Activated CD4-positive, alpha-beta memory T cell treated with anti-CD3 and anti-CD28 coated beads for 36 hours (primary cell): ENCODE measurements at places on chromosomes 7 and 10. TPM values are rescaled to one million over a fixed set of nuclear protein-coding genes. Genes with fewer than 3 reads are reported as not detected.

GRCh38 chr7:135914346-135914745, 62.8 kb downstream of the MTPN start:
- H3K36me3 ChIP-seq: peaks cover 2% of the 10 kb centered on the region
- no peak for DNase-seq
- no peaks in the 10 kb centered on the region for H3K4me1 ChIP-seq
- no peak overlapping the region for H3K27ac ChIP-seq

DNA sequence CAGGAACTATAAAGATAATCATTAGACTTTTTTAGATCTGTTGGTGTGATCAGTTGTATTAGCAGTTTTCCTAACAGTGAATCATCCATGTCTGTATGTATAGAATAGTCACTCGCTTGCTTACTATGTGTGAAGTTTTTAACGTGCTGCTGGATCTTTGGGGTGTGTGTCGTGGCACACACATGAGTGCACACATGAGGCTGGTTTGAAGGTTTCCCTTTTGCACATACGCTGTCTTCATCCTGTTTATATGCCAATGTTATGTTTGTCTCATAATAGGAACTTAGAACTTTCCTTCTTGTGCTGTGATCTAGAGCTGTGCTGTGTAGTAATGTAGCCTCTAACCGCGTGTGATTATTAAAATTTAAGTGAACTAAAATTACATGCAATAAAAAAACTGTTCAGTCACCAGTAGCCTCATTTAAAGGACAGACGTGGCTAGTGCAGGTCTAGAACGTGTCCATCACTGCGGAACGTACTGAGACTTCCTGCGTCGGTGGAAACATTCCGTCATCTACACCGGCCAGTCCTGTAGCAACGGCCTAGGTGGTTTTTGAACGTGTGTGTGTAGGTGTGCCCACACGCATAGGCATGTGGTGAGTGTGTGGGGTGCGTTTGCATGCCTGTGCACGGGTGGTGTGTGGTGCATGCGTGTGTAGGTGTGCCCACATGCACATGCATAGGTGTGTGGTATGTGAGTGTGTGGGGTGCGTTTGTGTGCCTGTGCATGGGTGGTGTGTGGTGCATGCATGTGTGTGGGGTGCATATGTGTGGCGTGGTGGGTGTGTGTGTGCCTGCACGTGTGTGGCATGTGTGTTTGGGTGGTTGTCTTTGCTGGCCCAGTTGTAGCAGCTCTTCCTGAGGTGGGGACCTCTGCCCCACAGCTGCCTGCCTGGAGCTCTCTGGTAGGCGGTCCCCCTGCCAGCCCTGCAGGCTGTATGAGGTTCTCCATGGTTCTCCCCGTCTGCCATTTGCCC, 56.6 kb downstream of the INPP5A start:
- H3K36me3 ChIP-seq: peaks cover 4% of the 10 kb centered on the region
- H3K4me1 ChIP-seq: peaks cover 36% of the 10 kb centered on the region
- no peaks in the 10 kb centered on the region for H3K27me3 ChIP-seq

DNA sequence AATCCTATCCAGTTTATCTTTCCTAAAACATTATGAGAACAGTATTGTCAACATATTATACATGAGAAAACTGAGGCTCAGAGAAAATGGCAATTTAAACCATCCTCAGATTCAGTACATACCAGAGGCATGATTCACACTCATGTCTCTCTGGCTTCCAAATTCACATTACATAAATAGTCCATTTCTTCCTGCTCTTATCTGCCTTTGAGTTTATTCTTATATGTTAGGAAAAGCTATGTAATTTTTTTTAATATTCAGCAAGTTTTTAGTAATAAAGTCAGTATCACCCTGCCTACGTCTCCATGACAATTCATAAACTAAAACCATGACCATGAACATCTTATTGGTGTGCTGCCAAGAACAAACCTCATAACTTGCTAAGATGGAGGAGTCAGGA, 1260.2 kb upstream of the SORCS1 start:
- no peak overlapping the region for H3K4me3 ChIP-seq
- no peaks in the 10 kb centered on the region for H3K27me3 ChIP-seq
- no peak for DNase-seq
- H3K4me1 ChIP-seq: no peaks in the 10 kb centered on the region

- no peaks in the 10 kb centered on the region for H3K4me1 ChIP-seq
- no peak for DNase-seq
- no peak overlapping the region for H3K27ac ChIP-seq
Measured at GRCh38 chr10:49650724-49651034, 28.8 kb upstream of the C10orf53 start.

- peaks cover 42% of the 10 kb centered on the region for H3K4me1 ChIP-seq
Measured at GRCh38 chr7:155732286-155732685, 80.0 kb downstream of the SHH start.

DNA sequence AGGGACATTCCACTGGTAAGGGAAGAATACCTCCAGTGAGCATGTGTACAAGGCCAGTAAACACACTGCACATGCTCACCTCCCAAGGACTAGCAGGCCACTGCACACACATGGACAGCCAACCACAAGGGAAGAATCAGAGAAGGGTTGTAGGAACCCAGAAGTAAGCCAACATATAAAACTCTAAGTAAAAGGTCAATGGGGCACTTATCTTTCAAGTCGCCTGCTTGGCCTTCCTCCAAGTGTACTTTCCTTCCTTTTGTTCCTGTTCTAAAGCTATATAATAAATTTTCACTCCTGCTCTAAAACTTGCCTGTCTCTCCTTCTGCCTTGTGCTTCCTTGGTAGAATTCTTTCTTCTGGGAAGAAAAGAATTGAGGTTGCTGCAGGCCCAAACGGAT, 33.0 kb downstream of the ORC5 start:
- H3K36me3 ChIP-seq: peaks cover 40% of the 10 kb centered on the region
- DNase-seq: no peak
- H3K27ac ChIP-seq: no peak overlapping the region
- H3K4me1 ChIP-seq: no peaks in the 10 kb centered on the region
- H3K27me3 ChIP-seq: no peaks in the 10 kb centered on the region

EPHB6 gene
- total RNA-seq: 9.5 TPM

SPDYE6 gene
- not detected for total RNA-seq

MAD1L1 gene
- total RNA-seq: 44.4 TPM

TBX20 gene
- total RNA-seq: not detected
